ENCODE measurements at places on chromosomes 4 and X.

- no peak overlapping the region for H3K27ac ChIP-seq
- H3K4me1 ChIP-seq: no peaks in the 10 kb centered on the region
- H3K4me3 ChIP-seq: no peak overlapping the region
- H3K27me3 ChIP-seq: no peaks in the 10 kb centered on the region
- no peaks in the 10 kb centered on the region for H3K36me3 ChIP-seq
Measured at GRCh38 chrX:110915111-110915510, 119.5 kb upstream of the CHRDL1 start.

- no peaks in the 10 kb centered on the region for H3K27me3 ChIP-seq
- H3K36me3 ChIP-seq: peaks cover 21% of the 10 kb centered on the region
- no peak overlapping the region for H3K27ac ChIP-seq
Measured at GRCh38 chrX:24190500-24191156, 41.1 kb downstream of the ZFX start.

DNA sequence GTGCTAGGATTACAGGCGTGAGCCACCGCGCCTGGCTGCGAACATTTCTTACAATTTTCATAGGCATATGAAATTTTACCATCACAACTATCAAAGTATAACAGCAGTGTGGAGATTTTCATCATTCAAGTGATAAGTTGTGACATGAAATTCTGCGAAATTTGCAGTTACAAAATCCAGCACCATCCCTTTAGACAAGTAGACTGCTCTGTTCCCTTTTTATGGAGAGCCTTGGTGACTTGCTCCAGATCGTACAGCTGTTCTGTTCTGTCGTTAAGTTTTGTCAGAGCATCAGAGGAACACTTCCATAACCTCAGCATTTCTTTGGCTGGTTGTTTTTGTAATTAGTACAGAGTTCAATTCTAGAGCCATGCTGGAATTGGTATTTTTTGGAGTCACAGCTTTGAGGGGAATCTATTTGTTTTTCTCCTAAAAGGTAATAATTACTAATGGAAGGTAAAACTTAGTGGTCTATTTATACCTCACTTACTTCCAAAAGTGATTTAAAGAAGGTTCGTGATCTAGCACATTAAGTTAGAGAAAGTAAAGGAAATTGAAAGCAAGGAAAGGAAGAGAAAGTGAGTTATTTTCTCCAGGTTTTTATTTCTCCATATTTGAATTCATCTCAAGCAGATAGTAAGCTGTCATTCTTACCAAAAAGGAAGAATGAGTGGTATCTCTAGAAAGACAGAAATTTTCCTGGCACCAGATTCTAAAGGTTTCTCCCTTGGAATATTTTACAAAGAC, 22.1 kb downstream of the ZRSR2 start:
- peaks cover 37% of the 10 kb centered on the region for H3K36me3 ChIP-seq
- H3K4me3 ChIP-seq: no peak overlapping the region
- no peaks in the 10 kb centered on the region for H3K27me3 ChIP-seq

GRCh38 chrX:78019586-78020483, 50.4 kb upstream of the PGAM4 start:
- DNase-seq: no peak
- no peak overlapping the region for H3K4me3 ChIP-seq
- H3K36me3 ChIP-seq: peaks cover 4% of the 10 kb centered on the region
- H3K4me1 ChIP-seq: no peaks in the 10 kb centered on the region
- no peaks in the 10 kb centered on the region for H3K27me3 ChIP-seq
- H3K27ac ChIP-seq: no peak overlapping the region

GRCh38 chrX:119512146-119512800, 44.0 kb downstream of the SLC25A5 start:
- H3K4me3 ChIP-seq: no peak overlapping the region
- no peaks in the 10 kb centered on the region for H3K27me3 ChIP-seq
- H3K36me3 ChIP-seq: no peaks in the 10 kb centered on the region
- peak; percentile 80 for DNase-seq
- H3K4me1 ChIP-seq: no peaks in the 10 kb centered on the region

DNA sequence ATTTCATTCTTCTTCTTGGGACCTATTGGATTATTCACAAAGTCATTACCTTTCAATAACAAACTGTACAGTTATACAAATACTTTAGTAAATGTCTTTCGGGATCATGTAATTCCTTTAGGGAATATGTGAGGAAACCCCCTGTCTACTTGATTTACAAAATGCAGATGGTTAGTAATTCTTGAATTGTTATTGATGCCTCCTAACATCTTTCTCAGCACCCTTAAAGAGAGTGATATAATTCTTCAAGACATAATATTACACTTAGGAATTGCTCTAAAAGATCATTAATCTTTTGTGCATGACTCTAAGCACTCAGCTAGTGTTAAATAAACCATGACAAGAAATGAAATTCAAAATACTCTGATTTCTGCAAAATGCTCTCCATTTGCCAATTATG, 988.1 kb upstream of the HS3ST1 start:
- H3K36me3 ChIP-seq: no peaks in the 10 kb centered on the region
- DNase-seq: no peak
- H3K4me1 ChIP-seq: no peaks in the 10 kb centered on the region

- no peaks in the 10 kb centered on the region for H3K27me3 ChIP-seq
- H3K27ac ChIP-seq: no peak overlapping the region
- no peaks in the 10 kb centered on the region for H3K36me3 ChIP-seq
- H3K4me3 ChIP-seq: no peak overlapping the region
- H3K4me1 ChIP-seq: no peaks in the 10 kb centered on the region
Measured at GRCh38 chr4:74920704-74921103, 12.2 kb upstream of the PARM1 start.

All from K562 (cell line).